ENCODE measurements at places on chromosomes 3 and 15.

DNA sequence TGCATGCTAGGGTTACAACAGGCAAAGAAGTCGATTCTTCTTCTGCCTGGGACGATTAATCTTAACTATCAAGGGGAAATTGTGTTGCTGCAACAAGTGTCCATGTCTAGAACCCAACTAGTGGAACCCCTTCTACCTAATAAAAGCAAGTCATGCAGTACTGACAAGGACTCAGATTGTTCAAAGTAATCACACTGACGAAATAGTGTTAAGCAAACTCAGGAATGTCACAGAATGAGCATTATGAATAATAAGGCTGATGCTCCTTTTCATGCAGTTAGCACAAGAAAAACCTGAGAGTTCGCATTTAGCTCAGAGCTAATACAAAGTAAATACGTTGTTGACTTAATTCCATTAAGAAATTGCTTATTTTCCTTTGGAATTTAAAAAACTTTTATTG lies 47.5 kb upstream of the TRIM42 start:
- DNase-seq, result no peak

DNA sequence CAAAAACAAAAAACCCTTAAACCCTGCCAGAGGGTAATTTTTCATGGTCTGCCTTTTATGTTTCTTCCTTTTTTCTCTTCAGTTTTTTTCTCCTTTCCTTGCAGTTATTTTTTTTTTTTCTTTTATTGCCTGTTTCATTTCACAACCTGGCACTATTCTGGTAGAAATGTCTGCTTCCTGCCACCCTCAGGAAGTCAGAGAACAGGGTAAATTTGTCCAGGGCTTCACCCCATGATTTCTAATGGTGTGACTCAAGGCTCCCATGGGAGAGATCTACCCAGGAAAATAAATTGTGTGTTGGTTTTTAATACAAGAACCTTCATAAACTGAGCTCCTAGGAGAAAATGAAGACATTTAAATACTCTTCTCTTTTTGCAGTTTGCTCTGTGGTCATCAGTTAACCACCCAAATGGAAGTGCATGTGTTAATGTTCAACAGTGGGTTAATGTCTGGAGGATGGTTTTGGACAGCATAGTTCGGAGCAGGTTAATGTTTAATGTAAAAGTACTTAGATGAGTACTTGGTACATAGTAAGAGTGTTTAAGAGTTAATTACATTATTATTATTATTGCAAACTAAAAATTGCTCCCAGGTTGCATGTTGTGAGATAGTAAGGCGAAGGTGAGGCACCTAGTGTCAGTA lies 45.9 kb downstream of the CGNL1 start:
- DNase-seq, result no peak

- no peak for DNase-seq
These were observed 41.7 kb downstream of the RAB27A start for GRCh38 chr15:55247766-55248427.

GRCh38 chr15:70788114-70789049 lies 25.0 kb upstream of the UACA start:
- DNase-seq, result no peak

GRCh38 chr3:156174229-156174847 lies 54.0 kb downstream of the KCNAB1 start:
- no peak for DNase-seq

- DNase-seq, result no peak
These were observed 468.5 kb upstream of the KCNMB2 start for GRCh38 chr3:178067721-178068120.

GRCh38 chr3:37712918-37713817 lies 148.5 kb upstream of the CTDSPL start:
- DNase-seq, result no peak

DNA sequence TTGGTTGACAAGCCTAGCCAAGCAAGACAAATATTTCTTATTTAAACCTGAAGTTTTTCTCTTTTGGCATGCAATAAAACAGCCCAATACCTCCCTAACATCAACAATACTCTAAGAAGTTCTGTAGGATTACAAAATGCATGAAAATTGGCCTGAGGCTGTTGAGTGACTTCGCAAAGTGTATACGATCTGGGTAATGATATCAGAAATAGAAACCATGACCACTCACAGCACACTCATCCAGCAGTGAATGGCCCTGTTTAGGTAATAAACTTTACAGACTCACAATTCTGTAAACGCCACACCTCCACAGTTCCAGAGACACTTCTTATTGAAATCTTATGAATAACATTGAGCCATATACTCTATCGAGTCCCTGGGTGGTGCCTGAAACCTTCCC lies 83.0 kb upstream of the NAALADL2 start:
- DNase-seq, result no peak

- no peak for DNase-seq
These were observed 32.1 kb upstream of the LIPC start for GRCh38 chr15:58399739-58400138.

- peak; percentile 92 for DNase-seq
These were observed at the start of gene ISY1 for GRCh38 chr3:129160891-129161859. TSS of gene ISY1 (minus strand) at chr3:129161063. CDS start at chr3:129160975, 88 bp downstream.

DNA sequence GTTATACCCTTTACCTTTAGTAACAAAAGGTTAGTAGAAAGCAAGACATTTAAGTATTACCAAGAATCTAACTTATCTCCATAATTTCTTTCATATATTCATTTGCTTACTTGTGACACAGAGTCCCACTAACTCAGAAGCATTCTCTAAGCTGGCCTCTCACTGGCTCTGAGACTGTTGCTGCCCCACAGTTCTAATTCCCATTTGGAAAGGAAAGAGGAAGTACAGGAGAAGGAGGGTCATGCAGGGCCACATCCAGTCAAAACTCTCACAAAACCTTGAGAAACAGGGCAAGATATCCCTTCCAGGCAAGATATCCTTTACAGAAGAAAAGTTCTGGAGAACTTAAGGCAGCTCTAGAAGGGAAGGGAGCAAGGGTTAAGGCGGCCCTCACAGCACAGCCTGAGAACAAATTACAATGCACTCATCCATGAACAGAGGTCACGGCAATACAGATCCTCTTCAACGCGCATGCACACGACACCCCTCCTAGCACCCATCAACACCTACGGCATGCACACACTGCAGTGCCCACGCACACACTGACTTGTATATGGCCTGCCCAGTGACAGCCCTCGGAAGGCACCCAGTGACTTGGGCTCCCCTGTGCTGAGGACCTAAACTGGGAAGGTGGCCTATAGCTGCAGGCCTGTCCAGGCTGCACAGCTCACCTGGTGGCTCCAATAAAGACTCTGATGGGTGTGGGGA lies 13.0 kb upstream of the MYO5C start:
- DNase-seq, result no peak

DNA sequence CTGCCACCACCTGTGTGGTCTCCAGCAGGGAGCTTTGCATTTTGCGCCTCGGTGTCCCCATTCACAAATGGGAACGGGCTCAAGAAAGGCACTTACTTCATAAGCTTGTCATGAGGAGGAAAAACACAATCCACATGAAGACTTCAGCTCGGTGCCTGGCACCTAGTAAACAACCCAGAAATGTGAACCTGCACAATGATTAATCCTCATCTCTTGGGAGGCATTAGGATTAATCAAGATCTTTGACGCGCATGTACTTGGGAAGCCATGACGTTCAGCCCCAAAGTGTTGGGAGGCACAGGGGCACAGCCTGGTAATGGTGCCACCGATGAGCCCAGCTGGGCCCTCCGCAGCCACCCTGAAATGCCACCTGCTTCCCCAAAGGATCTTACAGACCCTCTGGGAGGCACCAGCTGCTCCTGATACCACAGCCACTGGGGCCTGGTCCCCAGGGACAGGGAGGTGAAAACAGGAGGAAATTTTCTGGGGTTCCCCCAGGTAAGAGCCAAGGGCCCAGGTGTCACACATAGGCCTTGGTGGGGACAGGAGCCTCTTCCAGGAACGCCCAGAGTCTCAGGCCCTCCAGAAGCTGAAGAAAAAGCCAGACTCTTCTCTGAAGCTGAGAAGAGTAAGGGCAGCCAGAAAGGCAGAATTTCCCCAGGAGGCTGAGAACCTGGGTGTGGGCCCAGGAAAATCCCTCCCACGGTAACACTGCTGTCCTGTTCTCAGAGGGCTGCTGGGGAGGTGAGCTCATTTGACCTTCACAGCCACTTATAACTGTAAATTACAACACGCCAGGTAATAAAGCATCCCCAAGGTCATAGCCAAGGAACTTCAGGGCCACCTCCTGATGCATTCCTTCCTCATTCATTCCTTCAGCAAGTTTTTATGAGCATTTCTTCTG lies 507.5 kb downstream of the SHQ1 start:
- DNase-seq, result no peak

GRCh38 chr3:140370686-140371085 lies 307.2 kb upstream of the TRIM42 start:
- DNase-seq, result no peak

- no peak for DNase-seq
These were observed 23.8 kb upstream of the CNTN6 start for GRCh38 chr3:1068985-1069384.

- no peak for DNase-seq
These were observed 117.7 kb downstream of the PTPRG start for GRCh38 chr3:61679026-61679425.

DNA sequence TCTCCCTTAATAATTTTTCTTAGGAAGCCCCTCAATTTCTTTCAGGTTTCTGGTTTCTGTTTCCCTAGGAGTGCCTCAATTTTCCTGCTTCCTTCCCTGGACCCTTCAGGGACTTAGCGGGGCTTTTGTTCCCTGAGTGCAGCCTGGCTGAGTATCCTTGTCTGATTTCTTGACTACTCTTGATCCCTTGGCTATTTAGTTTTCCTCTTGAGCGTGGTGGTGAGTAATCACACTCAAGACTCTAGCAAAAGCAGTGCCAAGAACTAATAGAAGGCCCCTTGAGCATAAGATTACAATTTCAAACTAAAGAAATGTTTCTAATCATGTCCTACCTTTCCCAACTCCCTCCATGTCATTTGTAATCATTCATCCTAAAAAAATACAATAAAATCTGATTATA lies 94.3 kb upstream of the C3orf80 start:
- DNase-seq, result no peak

DNA sequence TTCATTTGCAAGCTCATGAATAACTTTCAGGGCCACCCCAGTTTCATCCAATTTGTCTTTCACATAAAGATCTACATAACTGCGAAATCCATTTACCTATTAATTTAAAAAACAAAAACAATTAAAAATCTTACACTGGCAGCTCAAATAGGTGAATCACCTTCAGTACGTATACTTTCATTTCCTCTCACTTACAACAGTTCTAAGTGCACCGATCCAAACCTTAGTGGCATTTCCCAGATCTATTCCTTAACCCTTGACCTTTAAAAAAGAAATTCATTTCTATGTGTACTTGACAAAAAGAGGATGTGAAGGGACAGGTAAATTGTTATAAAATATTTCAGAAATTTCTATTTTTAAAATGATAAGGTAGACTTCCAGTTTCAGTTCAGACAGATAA lies 30.8 kb downstream of the TOP2B start:
- DNase-seq, result no peak

DNA sequence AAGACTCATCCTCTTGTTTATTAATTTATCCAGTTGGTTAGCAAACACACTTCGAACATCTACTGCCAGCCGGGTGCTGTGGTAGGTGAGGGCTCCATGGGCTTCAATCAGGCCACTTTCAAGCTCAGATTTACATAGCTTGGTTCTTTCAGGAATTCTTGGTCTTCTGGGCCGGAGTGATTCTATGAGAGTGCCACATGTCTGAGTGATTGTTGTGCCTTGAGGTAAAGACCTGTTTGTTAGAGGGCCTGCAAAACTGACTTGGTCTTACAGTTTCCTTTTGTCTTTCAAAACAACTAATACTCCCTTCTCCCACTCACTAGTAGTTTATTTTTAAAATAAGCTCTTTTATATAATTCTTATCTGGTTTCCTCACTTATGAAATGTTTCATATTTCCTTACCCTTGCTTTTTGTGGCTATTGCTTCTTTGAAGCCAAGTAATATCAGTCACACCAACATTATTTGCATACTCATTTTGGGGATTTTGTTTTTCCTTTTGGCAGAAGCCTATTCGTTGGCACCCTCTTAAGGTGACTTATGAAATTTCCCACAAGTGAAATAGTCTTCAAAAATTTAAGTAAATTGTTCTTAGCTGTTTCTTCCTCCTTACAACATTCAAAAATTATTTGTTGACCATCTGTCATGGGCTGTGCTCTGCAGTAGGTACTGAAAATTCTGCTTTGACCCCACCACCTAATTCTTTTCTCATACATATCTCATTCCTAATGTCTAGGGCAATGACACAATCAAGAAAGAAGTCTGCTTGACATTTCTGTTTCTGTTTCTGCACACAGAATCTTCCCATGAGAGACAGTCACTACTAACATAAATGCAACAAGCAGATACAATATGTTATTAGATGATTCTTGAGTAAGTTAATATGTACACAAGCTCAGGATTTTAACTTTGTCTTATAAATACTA lies 120.2 kb downstream of the LRRC28 start:
- no peak for DNase-seq

- DNase-seq, result no peak
These were observed 505.2 kb downstream of the NSUN3 start for GRCh38 chr3:94568041-94568440.

GRCh38 chr3:29324180-29324651 lies 43.3 kb downstream of the RBMS3 start:
- no peak for DNase-seq

GRCh38 chr15:74780523-74781430 lies 1.1 kb upstream of the CSK start:
- DNase-seq, result no peak

- DNase-seq, result no peak
These were observed 7.0 kb downstream of the GNAI2 start for GRCh38 chr3:50242851-50243542.

DNA sequence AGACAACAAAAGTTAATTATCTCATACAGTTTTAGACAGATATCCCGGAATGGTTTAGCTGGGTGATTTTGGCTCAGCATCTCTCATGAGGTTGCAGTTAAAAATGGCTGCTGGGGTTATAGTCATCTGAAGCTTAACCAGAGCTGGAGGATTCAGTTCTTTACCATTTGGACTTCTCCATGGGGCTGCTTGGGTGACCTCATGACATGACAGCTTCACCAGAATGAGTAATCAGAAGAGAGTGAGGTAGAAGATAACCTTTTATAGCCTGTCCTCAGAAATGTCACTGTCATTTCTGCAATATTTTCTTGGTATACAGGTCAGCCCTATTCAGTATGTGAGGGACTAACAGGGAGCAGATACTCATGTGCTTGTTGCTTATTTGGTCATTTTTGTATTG lies 30.9 kb downstream of the TFG start:
- DNase-seq, result no peak

- DNase-seq, result no peak
These were observed 24.7 kb downstream of the NPTN start for GRCh38 chr15:73608475-73608874.

- DNase-seq, result no peak
These were observed 52.9 kb upstream of the ICE2 start for GRCh38 chr15:60531801-60532200.

Measured in NCI-H510A treated with DMSO at 0.1 percent for 48 hours (cell line).